Endothelial cell (in vitro differentiated cells): ENCODE measurements at places on chromosomes 2 and 18.

DNA sequence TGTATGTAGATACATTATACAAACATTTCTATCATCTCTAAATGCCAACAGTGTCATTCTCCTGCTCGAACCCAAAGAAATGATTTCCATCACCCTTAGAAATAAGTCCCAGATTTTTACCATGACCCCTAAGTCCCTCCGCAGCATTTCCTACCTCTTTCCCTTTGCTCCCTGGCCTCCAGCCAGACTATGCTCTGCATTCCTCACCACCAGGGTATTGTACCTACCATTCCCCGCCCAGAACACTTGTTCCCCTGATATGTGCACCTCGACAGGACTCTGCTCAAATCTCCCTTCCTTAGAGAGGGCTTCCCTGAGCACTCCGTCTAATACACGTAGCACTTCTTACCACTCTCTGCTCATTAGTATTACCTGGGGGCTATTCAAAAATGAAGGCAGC is 630.2 kb downstream of the ARHGAP15 start:
- DNase-seq, result no peak

GRCh38 chr2:113770929-113771328 is 14.5 kb upstream of the SLC35F5 start:
- no peak for DNase-seq

- DNase-seq, result no peak
Measured at GRCh38 chr2:222380456-222380855, 43.9 kb upstream of the SGPP2 start.

- DNase-seq, result no peak
Measured at GRCh38 chr2:144030791-144031190, 489.1 kb downstream of the ZEB2 start.

GRCh38 chr2:128710242-128710641 is 391.6 kb upstream of the HS6ST1 start:
- DNase-seq, result no peak

- DNase-seq, result no peak
Measured at GRCh38 chr2:37632310-37632709, 39.1 kb downstream of the CDC42EP3 start.

- no peak for DNase-seq
Measured at GRCh38 chr2:126784621-126785020, 114.1 kb upstream of the TEX51 start.
